ENCODE measurements at places on chromosomes 16 and 17.

- no peak for DNase-seq
These were observed 123.4 kb downstream of the ZFHX3 start for GRCh38 chr16:72924537-72924926.

DNA sequence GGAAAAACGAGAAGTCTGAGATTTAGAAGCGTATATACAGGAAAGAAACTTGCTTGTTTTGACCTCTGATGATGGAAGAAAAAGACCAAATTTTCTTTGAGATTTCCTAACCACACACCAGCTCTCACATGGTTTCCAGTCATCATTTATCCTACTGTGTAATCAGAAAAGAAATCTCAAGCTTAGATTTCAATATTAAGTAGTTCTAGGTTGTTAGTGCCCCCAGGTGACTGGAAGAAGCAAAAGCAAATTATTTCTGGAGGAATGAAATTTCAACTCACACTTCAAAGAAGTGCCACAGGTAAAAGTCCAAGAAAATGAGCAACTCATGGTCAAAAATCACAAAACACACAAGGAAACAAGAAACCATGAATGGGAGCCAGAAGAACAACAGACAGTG, 51.8 kb upstream of the KDM6B start:
- DNase-seq, result no peak

GRCh38 chr17:75693500-75694481, 26.7 kb downstream of the SAP30BP start:
- DNase-seq, result no peak

DNA sequence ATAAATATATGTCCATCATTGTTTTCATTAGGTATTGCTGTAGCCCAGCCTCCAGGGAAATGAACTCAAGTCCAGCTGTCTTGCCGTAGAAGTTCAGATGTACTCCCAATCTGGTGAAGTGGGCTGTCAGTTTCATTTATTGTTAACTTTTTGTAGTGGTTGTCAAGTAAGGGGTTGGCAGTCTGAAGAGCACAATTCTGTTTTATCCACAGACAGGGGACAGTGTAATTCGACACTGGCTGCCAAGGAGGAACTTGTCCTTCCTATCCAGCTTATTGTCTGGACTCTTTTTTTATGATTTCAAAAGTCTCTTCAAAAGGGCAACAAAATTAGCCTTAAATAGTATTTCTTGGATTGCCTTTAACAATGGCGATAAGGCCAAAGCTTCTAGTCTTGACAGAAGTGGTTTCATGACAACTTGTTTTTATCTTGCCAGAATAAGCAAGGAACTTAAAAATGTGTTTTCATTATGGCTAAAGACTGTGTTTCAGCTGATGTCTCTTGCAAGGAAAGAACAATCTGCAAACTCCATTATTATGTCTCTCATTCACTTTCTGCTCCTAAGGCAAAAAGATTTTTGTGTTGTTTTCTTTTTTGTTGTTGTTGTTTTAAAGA, 73.9 kb upstream of the TANC2 start:
- no peak for DNase-seq

DNA sequence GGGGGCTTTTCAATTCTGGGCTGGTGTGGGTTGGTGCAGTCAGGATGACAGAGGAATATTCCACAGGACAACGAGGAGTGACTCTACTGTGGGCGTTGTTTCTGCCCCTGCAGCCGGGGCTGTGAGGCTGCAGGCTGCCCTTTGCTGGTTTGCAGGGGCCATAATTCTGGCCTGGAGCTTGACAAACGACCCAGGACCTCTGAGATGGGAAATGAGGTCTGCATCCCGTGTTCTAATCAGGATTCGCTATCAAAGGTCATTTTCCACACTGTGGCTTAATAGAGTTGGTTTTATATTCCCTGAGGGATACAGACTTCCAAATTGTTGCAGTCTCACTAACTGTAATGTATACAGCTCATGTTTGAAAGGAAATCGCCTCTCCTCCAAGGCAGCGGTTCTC, 180.9 kb downstream of the RPTOR start:
- DNase-seq, result no peak

DNA sequence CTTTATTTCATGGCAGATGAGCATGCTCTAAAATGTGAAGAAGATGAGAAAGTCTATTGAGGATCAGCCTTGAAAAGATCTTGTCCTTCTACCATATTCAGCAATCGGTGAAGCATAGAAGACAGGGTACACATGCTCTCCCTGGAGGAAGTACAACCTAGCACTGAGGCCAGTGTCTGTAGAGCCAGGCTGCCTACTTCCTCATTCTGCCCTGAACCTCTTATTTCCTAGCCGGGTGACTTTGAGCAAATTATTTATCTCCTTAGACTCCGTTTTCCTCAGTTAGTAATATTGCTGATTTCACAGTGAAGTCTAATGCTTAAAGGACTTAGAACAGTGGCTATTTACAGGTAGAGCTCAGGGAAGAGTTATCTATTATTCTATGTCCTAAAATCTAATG, 58.4 kb downstream of the TMEM100 start:
- DNase-seq, result no peak

GRCh38 chr16:60419859-60420258, 1616.4 kb downstream of the CDH8 start:
- DNase-seq, result no peak

DNA sequence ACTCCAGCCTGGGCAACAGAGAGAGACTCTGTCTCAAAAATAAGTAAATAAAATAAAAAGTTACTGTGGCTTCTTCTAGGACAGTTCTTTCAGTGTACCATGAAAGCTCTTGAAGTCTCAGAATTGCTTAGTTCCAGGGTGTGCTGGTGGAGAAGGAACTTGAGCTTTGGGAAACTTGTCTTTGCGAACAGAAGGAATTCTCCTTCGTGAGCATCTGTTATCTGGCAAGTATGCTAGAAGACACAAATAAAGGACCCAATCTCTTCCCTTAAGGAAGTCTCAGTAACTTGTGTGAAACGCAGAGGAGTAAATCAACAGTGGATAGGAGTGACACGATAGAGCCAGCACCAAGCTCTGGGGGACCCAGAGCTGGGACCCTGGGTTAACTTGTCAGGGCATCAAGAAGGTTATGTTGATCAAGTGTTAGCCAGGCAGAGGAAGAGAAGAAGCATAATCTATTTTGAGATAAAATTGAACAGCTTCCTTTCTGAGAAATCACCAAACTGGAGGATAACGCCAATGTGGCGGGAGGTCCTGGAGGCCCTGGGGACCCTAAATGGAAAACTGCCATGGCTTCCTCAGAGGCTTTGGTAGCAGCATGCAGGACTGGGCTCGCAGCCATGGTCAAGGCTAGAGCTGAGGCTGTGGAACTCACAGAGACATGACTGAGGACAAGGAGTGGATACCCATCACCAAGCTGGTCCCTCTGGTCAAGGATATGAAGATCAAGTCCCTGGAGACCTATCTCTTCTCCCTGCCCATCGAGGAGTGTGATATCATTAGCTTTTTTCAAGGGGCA, 72.1 kb upstream of the HAS3 start:
- DNase-seq, result no peak

DNA sequence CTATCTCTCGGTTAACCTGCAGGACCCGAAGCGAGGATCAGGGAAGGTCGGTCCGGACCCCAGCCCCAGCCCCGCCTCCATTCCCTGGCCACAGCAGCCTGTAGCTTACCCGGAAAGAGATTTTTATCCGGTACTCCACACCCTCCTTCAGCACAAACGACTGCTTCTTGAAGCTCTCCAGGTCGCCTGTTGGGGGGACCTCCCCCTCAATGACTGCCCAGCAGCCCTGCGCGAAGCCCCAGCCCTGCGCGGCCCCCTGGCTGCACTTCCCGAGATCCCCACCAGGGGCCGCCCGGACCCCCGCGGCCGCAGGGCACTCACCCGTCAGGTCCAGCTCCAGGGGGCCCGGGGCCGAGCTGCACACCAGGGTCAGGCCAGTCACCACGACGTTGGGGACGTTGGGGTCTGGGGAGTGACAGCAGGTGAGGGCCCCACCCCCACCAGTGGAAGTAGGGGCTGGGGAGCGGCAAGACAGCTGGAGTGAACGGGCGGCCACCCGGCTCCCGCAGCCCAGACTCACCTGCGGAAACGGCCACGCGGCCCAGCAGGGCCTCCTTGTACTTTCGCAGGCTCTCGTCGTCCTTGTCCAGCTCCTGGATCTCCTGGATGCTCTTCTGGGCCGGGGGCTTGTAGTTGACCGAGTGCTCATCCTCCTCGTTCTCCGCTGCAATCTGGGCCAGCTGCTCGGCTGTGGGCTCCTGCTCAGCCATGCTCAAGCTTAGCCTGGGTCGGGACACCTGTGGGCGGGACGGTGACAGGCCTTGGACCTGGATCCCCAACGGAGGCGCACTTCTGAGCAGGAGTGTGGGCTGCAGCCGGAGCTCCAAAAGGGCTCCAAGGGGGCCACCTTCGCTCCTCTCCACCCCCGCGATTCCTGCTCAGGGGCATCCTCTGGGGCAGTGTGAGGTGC, 1.7 kb downstream of the ARHGDIA start:
- peak; percentile 30 for DNase-seq

GRCh38 chr17:44543905-44544523, 13.3 kb upstream of the FZD2 start:
- DNase-seq, result no peak

GRCh38 chr17:73592501-73592961, 51.7 kb downstream of the SDK2 start:
- DNase-seq, result no peak

DNA sequence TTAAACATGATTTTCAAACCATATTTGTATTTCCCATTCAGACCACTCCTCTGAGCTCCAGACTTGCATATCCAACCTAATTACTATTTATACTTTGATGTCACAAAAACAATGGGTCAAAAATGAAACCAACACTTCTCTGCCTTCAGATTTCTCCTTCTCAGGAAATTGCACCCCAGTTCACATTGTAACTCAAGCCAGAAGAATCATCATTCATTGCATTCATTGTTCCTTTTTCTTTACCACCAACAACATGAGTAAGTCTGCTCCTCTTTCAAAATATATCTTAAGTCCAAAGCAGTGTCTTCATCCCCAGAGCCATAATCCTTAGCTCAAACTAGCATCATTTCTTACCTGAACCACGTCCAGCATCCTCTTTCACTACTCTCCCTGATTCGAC, 2.6 kb upstream of the AKAP1 start:
- DNase-seq, result no peak

- DNase-seq, result no peak
These were observed 35.4 kb upstream of the ADORA2B start for GRCh38 chr17:15909481-15909991.

DNA sequence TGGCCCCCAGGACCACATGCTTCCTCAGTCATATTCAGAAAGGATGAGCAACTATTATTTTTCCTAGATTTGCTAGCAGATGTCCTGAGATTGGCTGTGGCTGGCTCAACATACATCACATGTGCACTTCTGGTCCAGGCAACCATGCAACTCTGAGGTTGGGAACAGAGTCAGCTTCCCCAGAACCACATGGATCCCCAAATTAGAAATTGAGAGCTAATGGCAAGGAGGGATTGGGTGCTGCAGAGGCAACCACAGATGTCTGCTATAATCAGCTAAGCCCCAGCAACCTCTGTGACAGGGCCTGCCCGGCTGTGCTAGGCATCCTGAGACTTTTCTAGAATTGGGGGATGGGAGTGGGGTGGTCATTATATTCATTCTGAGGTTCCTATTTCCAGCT, 33.8 kb upstream of the CLEC18A start:
- no peak for DNase-seq

DNA sequence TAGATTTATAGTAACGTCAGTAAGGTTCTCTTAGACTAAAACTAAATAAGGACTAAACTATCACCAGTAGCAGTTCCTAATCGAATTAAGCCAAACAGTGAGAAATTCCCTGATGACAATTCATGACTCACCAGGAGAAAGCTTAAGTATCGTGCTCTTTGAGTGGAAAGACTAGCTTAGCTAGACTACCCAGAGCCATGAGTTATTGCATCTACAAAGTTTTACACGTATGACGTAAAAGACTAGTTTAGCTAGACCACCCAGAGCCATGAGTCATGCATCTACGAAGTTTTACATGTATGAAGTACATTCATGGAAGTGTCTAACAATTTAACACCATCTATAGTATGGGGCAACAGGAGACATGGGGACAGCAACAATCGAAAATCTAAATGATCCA, 36.6 kb downstream of the UBE2G1 start:
- DNase-seq, result no peak

GRCh38 chr16:21301168-21301894, 23.2 kb upstream of the CRYM start:
- no peak for DNase-seq

GRCh38 chr16:10878328-10878643, 1.3 kb downstream of the CIITA start:
- DNase-seq, result no peak

GRCh38 chr17:70776441-70776840, 607.1 kb downstream of the KCNJ2 start:
- no peak for DNase-seq

DNA sequence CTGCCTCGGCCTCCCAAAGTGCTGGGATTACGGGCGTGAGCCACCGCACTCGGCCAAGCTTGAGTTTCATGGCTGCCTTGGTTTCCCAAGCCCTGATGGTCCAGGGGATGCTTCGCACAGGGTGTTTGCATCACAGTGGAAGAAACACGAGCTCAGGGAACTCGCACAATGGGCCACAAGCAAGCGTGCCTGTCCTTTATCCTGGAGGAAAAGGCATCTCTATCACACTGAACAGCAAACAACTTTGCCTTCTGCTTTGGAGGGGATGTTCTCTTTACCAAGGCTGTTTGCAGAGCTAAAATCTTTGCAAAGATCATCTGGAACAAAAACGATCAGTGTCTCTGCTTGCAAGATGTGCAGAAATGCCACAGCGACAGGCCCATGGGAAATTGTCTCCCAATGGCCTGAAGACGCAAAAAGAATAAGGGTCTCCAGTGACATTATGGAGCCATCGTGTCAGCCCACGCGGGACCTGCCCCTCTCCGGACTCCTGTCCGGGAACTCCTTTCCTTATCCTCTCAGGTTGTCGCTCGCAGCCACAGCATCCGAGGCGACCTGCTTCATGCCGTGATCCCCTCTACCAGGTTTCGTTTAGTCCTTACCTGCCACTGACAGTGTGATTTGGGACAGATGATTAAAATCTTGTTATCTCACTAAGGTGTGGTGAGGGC, 44.1 kb upstream of the CBFA2T3 start:
- DNase-seq, result no peak

GRCh38 chr17:8918807-8919465, 46.6 kb downstream of the PIK3R5 start:
- DNase-seq, result no peak

GRCh38 chr16:67884-68789, 4.3 kb downstream of the RHBDF1 start:
- DNase-seq, result no peak

DNA sequence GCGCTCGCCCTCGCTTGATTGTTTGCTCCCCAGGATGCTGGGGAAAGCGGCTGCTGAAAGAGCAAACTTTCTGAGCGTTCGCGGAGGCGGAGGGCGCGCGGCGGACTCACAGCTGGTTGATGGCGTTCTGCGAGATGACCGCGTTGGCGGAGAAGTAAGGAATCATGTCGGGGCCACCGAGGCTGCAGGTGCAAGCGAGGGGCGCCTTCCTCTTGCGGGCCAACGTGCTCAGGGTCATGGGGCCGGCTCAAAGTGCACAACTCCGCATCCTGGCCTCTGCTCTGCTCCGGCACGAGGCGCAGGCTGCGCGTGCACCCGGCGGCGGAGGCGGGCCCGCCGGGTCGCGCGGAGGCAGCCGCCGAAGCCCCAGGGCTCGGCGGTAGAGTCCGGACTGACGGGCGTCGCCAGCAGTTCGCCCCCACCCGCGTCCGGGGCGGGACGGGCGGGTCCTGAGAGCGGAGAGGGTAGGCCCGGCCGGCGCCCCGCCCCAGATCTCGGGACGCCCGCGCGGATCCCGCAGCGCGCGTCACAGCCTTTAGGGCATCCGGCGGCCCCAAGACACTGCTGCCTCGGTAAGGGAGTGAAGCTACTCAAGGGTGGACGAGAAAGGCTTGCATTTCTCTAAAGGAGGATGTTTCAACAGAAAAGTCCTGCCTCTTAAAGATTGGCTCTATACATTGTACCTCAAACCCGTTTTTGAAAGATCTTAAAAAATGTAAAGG, 138.5 kb upstream of the CORO6 start:
- peak; percentile 81 for DNase-seq
